ENCODE measurements at places on chromosomes 7 and 10.

GRCh38 chr10:66329147-66329546 is 596.7 kb upstream of the LRRTM3 start:
- no peak for DNase-seq

- DNase-seq: no peak
Measured at GRCh38 chr10:80154978-80155695, 22.6 kb downstream of the PLAC9 start.

GRCh38 chr10:22997096-22997495 is 69.2 kb downstream of the ARMC3 start:
- no peak for DNase-seq

DNA sequence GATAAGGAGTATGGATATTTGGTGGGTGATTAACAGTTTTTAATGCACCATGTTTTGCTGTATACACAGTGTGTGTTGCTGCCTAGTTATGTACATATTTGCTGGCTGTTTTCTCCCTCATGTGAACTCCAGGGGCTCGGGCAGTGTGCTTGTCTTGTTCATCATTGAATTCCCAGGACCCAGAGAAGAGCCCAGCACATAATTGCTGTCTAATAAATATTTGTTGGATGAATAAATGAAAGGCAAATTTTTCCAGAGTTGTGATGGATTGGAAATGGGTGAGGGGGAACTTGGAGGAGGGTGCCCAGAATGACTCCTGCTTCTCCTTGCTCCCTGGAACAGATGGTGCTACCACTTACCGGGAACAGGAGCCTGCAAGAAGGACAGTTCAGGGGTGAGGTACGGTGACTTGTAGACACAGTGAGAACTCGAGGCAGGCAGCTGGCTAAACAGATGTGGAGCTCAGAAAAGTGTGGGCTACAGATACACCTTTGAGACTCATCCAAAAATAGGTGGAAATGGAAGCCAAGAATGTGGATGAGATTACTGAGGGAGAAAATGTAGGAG is 586.8 kb upstream of the MGMT start:
- DNase-seq: no peak

- no peak for DNase-seq
Measured at GRCh38 chr7:106205621-106206222, 79.1 kb downstream of the NAMPT start.

DNA sequence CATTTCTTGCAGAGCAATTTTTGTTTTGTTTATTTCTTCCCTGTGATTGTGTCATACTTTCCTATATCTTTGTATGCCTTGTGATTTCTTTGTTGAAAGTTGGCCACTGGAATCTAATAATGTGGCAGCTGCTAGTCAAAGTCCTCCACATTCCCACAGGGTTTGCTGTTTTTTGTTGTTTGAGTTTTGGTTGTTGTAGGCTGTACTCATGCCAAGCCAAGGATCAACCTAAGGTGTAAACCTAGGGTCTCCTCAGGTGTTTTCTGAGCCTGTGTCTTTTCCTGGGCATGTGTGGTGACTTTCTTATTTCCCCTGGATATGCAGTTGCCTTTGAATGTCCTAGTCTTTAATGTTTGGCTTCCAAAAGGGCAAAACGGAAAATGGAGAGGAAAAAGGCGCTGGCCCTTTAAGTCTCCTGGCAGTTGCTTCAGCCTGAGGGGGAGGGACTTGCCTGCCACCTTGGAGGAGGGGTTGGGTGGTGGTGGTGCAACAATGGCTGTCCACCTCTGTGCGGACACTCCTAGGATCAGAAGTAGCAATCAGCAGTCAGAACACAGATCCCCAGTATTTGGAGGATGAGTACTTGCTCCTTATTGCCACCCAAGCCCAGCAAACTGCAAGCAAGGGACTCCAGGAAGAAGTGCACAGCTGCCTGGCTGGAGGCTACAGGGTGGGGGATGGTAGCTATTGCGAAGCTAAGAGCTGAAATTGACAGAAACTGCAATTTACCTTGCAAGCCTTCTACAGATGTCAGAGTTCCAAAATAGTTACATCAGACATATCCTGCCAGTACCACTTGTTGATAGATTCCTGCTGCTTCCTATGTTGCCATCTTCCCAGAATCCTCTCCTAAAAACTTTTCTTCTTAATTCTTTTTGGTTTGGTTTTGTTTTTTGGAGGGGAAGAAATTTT is 5.6 kb upstream of the ZNF518A start:
- DNase-seq: no peak

GRCh38 chr7:44711528-44711927 is 37.1 kb upstream of the ZMIZ2 start:
- DNase-seq: no peak

GRCh38 chr7:25132430-25132829 is 7.4 kb upstream of the CYCS start:
- DNase-seq: no peak

DNA sequence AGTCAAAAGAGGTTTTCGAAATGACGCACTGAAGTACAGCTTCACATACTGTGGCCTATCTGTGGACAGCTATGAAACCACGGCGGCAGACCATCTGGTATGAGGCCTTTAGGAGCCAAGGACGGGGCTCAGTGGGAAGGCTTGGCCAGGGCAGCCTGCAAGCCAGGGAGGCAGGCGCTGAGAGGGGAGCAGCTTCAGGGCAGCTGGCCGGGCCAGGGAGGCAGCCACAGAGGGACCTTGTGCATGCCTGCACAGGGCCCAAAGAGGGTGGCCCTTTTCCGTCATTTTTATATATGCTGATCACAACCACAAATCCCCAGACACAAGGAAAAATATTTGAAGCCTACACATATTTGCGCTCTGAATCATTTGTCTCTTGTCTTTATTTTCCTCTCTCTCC is 13.5 kb downstream of the CALD1 start:
- DNase-seq: no peak

- DNase-seq: no peak
Measured at GRCh38 chr7:128738570-128739047, 550 bp upstream of the CALU start.

- DNase-seq: no peak
Measured at GRCh38 chr7:23133797-23134196, 28.2 kb downstream of the KLHL7 start.

DNA sequence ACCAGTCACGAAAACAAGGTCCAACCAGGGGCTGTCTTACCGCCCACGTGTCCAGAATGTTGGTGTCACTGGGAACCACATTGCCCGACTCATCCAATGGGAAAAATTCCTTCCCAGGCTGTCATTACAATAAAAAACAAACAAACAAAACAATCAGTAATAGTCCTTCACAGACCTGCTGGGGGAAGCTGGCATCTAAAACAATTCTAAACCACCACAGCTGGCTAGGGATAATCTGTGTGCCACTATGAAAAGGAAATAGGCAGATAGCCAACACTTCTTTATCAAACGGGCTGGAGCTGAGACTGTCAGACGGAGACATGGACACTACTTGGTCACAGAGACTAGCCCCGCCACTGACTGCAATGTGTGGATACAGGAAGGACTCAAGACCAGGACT is 9.2 kb downstream of the AKR1B1 start:
- DNase-seq: no peak

Data from cortex of kidney (tissue), 1 donor.